ENCODE measurements at places on chromosomes 1 and 21. TPM values are rescaled to one million over a fixed set of nuclear protein-coding genes. Genes with fewer than 3 reads are reported as not detected.

DNA sequence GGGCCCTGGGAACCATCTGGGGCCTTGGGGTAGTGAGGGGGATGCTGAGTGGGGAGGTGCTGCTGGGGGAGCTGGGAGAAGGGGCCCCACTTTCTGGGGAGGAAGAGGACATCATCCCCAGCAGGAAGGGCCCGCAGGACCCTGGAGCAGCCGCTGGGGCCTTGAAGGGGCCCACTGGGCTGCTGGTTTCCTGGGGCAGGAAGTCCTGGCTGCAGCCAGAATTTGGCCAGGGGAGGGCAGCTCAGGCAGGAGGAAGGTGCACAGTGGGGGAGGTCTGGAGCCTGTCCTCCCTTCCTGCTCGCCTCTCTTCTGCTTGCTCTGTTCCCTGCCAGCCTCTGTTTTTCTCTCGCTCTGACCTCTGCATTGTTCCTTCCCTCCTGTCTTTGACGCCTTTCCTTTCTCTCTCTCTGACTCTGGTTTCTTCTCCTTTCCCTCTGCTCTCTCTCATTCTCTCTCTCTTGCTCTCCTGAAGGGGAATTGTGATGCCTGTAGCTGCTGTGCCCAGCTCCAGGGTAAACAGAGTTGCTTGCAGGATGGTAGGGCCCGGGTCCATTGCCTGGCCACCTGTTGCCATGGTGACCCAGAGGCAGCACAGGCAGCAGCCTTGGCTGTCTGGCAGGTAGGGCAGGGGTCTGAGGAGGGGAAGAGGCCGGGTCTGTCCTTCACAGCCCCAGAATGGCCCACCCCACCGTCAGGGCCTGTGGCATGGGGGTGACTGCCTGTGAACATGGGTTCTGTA lies 23.9 kb downstream of the ACOT11 start:
- no peak for DNase-seq
- H3K4me3 ChIP-seq, result no peak overlapping the region
- H3K27ac ChIP-seq, result no peak overlapping the region
- no peaks in the 10 kb centered on the region for H3K36me3 ChIP-seq
- no peaks in the 10 kb centered on the region for H3K27me3 ChIP-seq

Gene HHIPL2
- polyA plus RNA-seq, result 0.23 TPM

GRCh38 chr1:38581396-38581795 lies 278.2 kb downstream of the RRAGC start:
- no peak overlapping the region for H3K4me3 ChIP-seq
- peaks cover 15% of the 10 kb centered on the region for H3K4me1 ChIP-seq
- H3K36me3 ChIP-seq, result no peaks in the 10 kb centered on the region
- no peak overlapping the region for H3K27ac ChIP-seq
- DNase-seq, result no peak
- H3K27me3 ChIP-seq, result peaks cover 43% of the 10 kb centered on the region

- no peaks in the 10 kb centered on the region for H3K36me3 ChIP-seq
- no peak overlapping the region for H3K4me3 ChIP-seq
- no peak overlapping the region for H3K27ac ChIP-seq
- H3K27me3 ChIP-seq, result peaks cover 50% of the 10 kb centered on the region
- no peaks in the 10 kb centered on the region for H3K4me1 ChIP-seq
Measured at GRCh38 chr1:111884772-111885443, 104.6 kb downstream of the KCND3 start.

Gene NBPF9
- polyA plus RNA-seq, result 3.3 TPM

Gene SLC30A1
- 1.7 TPM for polyA plus RNA-seq
